ENCODE measurements at places on chromosomes 4 and X.

- DNase-seq = no peak
These were observed 5.8 kb downstream of the PAPSS1 start for GRCh38 chr4:107714256-107714655.

GRCh38 chr4:139826426-139826825 lies 160.8 kb downstream of the MGST2 start:
- no peak for DNase-seq

- no peak for DNase-seq
These were observed 125.1 kb downstream of the ARX start for GRCh38 chrX:24890677-24891076.

- DNase-seq = no peak
These were observed 394 bp upstream of the DYNLT3 start for GRCh38 chrX:37847733-37848197.

- peak; percentile 23 for DNase-seq
These were observed 378 bp upstream of the RPS6KA6 start for GRCh38 chrX:84188320-84188834.

- peak; percentile 10 for DNase-seq
These were observed at the start of gene TADA2B for GRCh38 chr4:7043284-7044136. TSS of gene TADA2B (plus strand) at chr4:7043372. CDS start at chr4:7043580, 208 bp downstream.

DNA sequence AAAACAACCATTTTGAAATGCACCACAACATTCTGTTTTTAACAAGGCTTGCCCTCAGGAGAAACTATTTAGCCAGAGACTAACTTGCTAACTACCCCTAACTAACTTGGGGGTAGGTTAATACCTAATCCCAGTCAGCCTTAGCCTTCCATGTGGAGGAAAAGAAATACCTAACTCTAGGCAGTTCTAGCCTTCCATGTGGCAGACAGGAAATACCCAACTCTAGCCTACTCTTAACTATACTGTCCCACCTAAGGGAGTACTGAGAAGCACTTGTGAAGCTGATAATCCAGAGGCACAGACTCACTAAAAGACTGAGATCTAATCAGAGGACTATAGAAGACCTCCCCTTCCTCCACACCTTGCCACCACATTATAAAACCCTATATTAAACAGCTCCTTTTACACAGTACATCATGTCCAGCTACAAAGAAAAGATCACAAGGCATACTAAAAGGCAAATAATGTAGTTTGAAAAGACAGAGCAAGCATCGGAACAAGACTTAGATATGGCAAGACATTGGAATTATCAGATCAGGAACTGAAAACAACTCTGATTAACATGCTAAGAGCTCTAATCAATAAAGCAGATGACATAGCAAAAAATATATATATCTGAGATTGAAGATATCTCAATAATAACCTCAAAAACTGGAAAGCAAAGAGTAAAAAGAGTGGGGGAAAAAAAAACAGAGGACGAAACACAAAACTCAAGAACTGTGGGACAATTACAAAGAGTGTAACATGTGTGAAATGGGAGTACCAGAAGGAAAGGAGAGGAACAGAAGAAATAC lies 52.2 kb downstream of the FRYL start:
- no peak for DNase-seq

DNA sequence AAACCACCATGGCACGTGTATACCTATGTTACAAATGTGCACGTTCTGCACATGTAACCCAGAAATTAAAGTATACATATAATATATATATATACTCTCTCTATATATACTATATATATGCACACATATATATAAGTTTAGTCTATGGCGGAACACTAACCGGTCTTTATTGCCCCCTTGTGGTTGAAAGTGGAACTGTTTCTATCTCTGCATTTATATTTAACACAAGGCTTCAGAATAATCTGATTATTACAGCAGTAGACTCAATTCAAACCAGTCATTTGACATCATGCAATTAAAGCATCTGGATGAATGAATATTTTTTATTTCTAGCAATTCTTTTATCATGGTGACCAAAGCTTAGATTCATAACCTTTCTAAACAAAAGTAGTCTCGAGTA lies 14.6 kb downstream of the RAB9B start:
- DNase-seq = peak; percentile 37

DNA sequence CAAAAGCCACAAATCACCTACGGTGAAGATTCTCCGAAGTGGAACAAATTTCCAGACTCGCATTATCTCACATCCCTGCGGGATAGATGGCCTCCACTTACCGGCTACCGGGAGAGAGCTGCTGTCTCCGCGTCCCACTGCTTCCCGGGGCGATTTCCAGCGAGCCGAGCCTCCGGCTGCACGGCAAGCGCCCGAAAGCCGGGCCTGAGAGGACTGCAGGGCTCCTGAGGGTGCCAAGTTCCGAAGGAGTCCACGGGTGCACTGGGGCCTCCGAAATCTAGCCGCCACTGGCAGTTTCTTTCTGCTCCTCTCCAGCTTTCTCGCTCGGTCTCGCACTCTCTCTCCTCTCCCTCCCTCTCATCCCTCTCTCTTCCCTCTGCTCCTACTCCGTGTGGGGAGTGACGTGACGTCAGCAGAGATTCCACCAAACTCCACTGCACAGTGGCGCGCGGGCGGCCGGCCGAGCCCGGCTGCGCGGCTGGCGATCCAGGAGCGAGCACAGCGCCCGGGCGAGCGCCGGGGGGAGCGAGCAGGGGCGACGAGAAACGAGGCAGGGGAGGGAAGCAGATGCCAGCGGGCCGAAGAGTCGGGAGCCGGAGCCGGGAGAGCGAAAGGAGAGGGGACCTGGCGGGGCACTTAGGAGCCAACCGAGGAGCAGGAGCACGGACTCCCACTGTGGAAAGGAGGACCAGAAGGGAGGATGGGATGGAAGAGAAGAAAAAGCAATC lies 14.0 kb upstream of the PITX2 start:
- no peak for DNase-seq

DNA sequence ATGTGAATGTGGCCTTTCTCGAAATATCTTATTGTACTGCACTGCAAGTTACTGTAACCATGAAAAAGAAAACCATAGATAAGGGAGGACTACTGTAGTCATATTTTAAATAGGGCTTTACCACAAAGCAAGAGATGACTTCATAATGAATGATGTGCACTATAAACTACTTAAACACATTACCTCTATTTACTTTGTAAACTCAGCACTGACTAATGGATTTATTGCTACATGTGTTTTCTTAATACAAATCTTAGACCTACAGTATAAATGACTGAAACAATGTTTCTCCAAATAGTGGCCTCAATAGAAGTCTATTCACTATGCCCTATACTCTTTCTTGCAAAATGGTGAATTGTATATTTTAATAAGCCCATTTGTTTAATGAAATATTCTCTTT lies 61.1 kb downstream of the HDX start:
- DNase-seq = no peak

- no peak for DNase-seq
These were observed 49.7 kb upstream of the ARMCX2 start for GRCh38 chrX:101709384-101709783.

DNA sequence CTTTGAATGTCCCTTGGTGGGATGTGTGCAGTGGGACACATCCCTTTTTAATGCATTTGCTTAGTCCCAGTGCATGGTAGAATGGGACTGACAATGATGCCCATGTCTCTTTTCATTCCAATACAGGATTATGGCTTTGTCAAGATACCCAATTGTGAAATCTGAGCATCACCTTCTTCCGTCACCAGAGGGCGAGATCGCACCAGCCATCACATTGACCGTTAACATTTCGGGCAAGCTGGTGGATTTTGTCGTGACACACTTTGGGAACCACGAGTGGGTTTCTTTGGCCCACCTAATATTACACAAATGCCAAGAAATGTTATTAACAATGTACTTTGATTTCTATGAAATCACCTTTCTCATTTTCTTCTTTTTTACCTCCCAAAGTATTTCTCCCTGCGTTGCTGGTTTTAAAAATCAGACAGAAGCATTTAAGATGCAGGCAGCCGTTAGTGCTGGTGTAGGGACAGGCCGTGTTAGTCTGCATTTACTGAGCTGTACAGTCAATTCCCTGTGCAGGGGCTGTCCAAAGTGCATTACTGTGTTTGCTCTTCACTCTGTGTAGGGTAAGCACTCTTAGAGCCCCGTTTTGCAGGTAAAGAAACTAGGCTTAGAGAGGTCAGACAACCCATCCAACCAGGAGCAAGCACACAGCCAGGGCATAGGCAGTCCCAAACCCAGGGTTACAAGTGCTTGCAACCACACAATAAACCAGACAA lies 46.5 kb downstream of the CWH43 start:
- peak; percentile 54 for DNase-seq

DNA sequence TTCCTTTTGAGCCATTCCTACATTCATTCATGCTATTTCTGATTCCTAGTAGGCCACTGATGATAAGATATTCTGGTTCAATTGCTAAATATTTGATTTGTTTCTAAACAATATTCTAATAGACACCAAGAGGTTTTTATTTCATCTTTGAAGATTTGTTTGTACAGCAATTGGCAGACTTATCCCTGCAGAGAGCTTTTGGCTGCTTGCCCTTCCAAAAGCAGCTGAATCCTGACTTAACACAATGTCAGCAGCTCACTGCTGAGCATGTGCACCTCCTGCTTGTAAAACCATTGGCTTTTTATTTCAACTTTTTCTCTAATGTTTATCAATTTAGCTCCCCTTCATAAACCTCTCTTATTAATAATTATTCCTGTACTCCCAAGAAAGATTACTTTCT lies 45.3 kb downstream of the MMRN1 start:
- no peak for DNase-seq

DNA sequence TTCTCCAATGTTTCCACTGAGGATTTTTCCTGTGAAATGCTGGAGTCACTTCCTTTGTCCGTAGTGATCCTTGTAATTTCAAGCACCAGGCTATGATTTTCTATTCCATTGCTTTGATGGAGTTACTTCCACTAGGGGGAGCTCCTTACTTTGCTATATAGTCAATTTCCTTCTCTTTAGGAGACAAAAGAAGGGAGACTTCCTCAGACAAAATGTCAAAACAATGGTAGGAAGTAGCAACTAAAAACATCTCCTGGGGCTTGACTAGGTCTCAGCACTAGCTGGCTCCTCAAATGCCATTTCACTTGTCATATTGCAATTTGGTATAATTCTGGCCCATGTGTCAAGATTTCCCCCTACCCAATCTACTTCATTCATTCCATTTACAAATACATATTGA lies 24.1 kb downstream of the ZCCHC12 start:
- no peak for DNase-seq

DNA sequence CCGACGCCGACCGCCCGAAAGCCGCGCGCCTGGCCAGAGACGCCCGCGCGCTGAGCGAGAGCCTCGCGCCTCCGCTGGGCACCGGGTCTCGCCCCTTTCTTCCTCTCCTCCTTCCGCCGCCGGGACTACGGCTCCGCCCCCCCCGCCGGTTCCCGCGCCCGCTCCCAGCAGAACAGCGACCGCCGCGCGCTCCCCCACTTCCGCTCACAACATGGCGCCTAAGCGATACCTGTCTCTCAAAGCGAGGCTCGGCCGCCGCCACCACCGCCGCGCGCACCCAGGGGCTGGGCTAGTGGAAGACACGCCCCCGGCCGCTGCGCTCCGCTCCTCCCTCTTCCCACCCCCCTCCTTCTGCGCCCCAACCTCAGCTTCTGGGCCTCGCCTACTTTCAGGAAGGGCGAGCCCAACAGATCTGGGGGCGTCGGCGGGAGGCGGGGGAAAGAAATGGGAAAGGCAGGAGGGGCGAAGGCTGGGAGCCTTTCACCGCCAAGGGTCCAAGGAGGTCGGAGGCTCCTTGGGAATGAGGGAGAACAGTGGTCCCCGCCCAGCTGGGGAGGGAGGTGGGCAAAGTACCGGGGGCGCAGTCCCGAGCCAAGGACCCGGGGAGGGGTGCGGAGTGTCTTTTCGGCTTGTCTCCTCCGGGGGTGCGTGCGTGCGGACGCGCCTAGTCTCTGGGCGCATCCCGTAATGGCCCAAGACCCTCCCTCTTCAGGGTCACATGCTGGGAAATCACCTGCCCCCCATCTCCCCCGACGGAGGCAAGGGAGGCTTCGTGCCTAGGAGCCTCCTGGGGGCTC lies at the start of gene RPS6KA3:
Gene RPS6KA3, minus strand, starts transcription at position 100 of the 797 bp plus-strand sequence. CDS start 277 bp downstream, outside the sequence.
- DNase-seq = peak; percentile 76

- DNase-seq = no peak
These were observed 483.0 kb upstream of the NDST4 start for GRCh38 chr4:115596265-115597001.

- no peak for DNase-seq
These were observed 7.0 kb downstream of the SMIM14 start for GRCh38 chr4:39631700-39632079.

GRCh38 chr4:99642725-99643489 lies 14.7 kb downstream of the C4orf54 start:
- DNase-seq = no peak

DNA sequence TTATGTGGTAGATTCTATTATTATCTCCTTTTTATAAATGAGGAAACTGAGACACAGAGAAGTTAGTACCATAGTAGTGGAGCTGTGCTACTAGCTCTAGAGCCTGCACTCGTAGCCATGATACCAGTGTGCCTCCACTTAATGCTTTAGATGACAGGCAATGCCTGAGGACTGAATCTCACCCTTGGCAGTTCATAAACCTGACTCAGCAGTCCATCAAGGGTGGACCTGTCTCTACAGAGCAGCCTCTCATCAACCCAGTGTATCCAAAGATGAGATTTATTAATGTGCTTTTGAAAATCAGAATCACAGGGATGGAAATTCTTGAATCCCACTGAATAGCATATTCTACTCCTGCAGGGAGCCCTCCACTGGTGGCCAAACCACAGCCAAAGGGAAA lies 483.2 kb upstream of the DIPK2B start:
- no peak for DNase-seq

DNA sequence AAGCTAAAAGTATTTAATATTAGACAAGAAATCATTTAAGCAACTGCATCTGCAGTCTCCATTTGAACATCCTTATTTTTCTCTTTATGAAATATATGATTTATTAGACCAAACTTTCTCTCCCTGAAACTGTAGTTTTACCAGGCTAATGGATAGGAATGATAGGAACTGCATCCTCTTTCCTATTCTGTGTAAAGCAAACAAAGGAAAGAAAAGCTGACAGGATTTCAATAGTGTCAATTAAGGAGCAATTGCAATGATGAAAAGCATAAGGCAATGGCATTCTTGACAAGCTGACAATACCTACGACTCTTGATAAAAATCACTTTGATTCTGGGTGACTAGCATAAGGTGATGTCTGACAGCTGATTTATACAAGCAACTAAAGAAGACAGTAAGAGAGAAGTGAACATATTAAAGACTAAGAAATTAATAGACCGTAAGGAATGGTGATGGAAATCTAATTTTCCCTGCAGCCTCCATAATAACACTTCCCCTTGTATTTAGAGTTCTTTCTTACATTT lies 502.5 kb downstream of the TECRL start:
- DNase-seq = no peak

- DNase-seq = peak; percentile 53
These were observed at the start of gene PLXNA3 for GRCh38 chrX:154458116-154458953. TSS of gene PLXNA3 (plus strand) at chrX:154458281. CDS start at chrX:154460184, 1,903 bp downstream.

DNA sequence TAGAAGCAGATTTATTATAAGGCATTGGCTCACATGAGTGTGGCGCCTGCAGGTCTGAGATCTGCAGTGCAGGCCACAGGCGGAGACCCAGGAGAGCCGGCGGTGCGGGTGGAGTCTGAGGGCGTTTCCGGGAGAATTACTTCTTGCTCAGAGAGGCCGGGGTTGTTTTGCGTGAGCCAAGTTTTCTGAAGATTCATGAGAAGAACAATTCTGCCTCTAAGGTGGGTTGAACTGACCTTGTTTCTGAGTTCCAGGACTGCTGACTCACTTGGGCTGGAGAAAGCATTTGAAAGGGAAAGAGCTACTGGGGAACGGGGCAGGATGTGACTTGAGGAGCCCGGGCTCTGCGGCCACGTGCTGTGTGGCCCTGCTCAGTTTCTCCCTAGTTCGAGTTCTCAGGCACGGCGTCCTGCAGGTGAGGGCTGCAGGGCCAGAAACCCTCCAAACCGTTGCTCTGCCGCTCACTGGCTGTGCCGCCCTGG lies 36.7 kb upstream of the SORCS2 start:
- DNase-seq = no peak
